Stimulated activated CD4-positive, alpha-beta T cell treated with anti-CD3 and anti-CD28 coated beads, TNF-alpha, amount 100 ng/mL, for 1 hour (primary cell): ENCODE measurements at places on chromosomes 5 and 9.

GRCh38 chr5:123091298-123092222, 2.5 kb downstream of the PRDM6 start:
- no peak for DNase-seq

DNA sequence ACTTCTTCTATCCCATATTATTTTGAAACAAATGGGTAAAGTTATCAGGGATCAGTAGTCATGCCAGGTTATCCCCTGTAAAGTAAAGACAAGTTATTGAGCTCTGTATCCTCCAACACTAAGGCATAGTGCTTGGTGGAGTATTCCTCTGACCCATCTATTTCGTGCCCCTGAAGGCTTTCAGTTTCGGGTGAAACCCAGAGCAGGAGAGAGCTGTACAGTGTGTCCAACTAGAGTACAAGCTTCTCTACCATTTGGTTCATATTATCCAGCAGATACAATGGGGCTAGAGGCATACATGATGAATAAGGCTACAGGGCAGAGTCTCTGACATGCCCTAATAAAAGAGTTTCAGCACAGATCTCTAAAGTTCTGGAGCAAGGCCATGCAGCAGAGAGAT, 3.2 kb upstream of the SLC22A4 start:
- no peak for DNase-seq

- no peak for DNase-seq
Observed at GRCh38 chr5:57601996-57602395, 119.4 kb upstream of the ACTBL2 start.

DNA sequence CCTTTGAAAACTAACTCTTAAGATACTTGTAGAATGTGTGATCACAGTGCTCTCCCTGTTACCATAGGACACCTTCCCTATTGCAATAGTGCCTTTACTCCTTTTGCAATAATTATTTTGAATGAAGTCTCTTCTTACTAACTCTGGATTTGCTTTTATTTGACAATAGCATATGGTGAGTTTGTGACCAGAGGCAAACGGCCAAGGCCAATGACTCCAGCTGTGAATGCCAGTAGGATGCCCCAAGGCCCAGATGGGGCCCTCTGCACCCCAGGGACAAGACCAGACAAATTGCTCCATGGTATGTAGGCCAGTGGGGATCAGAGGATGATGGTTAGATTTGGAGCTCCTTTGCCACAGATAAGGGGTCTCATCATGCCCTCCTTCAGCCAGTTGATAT, 116.9 kb downstream of the NPR3 start:
- no peak for DNase-seq

DNA sequence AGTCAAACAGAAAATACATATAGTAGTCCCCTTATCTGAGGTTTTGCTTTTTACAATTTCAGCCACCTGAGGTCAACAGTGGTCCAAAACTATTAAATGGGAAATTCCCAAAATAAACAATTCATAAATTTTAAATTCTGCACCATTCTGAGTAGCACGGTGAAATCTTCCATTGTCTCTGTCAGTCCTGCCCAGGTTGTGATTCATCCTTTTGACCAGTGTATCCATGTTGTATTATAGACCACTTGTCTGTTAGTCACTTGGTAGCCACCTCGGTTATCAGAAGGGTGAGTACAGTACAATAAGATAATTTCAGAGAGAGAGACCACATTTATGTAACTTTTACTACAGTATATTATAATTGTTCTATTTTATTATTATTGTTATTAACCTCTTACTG, 2.8 kb downstream of the CCDC152 start:
- no peak for DNase-seq

DNA sequence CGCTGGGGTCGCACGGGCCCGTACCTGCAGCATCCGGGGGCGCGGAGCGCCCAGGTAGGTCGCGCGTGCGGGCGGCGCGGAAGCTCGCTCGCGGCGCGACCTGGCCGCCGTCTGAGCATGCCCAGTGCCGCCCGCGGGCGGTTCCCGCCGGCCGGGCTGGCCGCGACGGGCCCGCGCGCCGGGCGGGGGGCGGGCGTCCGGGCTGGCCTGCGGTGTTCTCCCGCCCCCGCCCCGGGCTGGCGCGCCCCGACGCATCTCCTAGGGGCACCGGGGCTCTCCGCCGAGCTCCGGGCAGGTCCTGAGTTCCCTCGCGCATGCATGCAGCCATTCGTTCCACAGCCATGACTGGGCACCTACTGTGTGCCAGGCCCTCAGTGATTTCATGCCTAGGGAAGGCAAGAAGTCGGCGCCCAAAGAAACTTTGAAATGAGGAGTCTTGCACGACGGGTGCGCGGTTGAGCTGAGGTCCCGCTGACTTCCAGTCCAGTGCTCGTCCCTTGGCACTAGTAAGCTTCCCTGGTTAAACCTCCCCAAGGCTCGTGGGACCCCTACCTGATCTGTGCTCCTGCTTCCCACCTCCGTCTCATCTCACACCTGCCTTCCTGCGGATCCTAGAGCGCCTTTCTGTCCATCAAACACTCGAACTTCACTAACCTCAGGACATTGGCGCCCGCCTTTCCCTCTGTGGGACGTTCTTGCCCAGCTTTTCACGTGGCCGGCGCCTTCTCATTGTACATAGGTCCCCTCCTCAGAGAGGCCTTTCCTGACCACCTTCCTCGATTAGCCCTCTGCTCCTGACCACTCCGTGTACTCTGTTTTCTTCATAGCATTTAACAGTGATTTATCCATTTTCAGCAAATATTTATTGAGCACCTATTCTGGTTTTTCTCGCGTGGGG, at the start of gene PTPN3:
PTPN3 (minus strand) TSS at position 113 of the 898 bp plus-strand sequence. CDS start 34,873 bp downstream, outside the sequence.
- DNase-seq: no peak

GRCh38 chr5:665541-665955, 27.6 kb downstream of the TPPP start:
- no peak for DNase-seq

GRCh38 chr9:4665357-4665756, 923 bp downstream of the SPATA6L start:
- no peak for DNase-seq

DNA sequence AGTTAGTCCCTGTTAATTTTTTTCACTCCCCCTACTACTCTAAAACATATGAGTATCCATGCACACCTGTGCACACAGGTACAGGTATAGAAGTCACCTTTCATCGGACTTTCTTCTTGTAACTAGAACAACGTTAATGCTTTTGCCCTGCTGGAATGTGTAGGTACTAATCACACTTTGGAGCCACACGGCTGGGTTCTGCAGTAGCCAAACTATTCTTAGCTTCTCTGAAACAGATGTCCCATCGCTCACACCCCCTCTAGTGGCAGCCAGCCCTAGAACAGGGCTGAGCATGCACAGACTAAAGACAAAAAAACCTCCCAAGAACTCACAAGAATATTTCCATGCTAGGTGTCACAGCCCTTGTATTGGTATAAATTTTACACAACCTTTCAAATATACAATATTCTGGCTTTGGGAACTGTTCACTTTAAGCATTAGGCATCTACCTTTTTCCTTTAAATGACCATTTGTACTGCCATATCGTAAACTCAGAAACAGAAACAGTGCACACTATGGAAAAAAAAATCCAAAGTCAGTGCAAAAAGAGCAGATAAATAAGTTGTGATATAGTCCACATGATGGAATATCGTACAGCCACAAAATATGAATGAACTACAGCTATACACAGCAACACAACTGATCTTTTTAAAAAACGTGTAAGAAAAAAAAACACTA, 64.0 kb downstream of the RETREG1 start:
- no peak for DNase-seq

- DNase-seq: no peak
Observed at GRCh38 chr5:142069606-142070399, 38.8 kb upstream of the NDFIP1 start.

DNA sequence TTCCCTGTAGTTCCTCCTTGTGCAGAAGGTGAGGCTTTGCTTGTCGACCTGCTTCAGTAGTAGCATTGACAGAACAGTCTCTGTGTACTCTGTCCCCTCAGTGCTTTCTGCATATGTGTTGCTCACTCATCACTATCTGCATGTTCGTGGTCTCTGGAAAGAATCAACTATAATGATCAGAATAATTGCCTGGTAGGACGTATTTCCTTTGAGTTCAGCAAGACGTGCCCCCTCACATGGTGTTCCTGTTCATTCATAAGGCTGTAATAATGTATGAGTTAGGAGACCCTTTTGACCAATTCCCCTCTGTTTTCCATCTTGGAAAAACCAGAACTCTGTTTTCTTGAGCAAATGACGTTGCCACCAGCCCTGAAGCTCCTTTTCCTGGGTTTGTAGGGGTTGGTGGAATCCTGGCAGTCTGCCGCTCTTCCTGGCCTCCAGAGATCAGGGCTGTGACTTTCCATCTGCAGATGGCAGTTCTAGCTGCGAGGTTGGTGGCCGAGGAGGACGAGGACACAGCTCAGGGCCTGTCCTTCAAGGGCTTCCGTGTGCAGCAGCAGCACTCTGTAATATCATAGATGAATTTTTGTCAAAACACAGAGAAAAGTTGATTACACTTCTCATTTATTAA, 61.9 kb downstream of the EXOSC2 start:
- DNase-seq: no peak

DNA sequence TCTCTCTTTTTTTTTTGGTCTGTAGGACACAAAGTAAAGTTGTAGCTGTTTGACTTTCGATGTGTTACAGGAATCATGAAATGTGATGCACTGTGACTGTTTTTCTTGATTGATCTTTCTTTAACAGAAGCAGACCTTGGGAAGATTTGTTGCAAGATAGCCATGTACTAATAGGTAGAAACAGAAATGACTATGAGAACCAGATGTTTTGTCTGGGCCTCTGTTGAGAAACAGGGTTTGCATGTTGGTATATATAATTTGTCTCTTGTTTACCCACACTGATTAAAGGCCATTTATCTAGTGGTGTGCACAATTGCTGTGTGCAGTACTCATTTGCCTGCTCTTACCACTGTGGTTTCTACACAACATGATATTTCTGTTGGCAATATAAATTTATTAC, 125.1 kb downstream of the HACD4 start:
- DNase-seq: no peak

DNA sequence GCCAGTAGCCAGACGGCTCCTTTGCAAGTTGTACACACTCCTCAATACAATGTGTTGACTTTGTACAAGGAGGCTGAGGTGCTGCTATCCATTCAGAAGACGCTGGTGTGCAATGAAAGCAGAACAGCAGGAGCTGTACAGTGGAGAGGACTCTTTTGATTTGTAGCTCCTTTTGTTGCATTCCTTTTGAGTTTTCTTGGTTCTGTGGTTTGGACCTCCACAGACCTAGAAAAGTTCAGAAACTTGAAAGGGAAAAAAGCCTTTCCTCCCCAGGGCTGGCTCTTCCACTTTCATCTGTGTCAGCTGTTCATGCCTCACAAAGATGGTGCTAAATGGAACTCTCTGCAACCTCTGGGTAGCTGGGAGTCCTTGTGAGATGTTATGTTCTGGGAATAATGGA, 117.4 kb downstream of the MAT2B start:
- no peak for DNase-seq

GRCh38 chr5:127563136-127563535, 45.7 kb downstream of the PRRC1 start:
- no peak for DNase-seq

- no peak for DNase-seq
Observed at GRCh38 chr9:108543251-108543778, 312.5 kb downstream of the ACTL7B start.

- no peak for DNase-seq
Observed at GRCh38 chr5:86878250-86878649, 260.5 kb downstream of the COX7C start.

DNA sequence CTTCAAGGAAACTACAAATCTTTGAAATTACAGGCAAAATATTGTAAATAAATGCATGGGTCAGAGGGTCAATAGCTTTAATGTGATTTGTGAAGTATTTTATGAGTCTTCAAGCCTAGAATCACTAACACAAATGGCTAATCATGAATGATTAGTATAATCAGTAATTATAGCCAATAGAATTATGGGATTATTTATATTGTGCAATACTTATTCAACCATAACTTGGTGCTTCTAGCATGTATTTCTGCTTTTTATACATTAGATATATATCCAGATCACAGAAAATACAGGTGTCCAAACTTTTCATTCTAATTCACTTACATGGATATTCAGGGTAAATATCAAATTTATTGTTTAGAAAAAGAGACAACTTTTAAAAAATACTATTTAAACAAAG, 12.1 kb downstream of the HCN1 start:
- no peak for DNase-seq

- no peak for DNase-seq
Observed at GRCh38 chr9:121071756-121072421, 2.9 kb upstream of the CNTRL start.

DNA sequence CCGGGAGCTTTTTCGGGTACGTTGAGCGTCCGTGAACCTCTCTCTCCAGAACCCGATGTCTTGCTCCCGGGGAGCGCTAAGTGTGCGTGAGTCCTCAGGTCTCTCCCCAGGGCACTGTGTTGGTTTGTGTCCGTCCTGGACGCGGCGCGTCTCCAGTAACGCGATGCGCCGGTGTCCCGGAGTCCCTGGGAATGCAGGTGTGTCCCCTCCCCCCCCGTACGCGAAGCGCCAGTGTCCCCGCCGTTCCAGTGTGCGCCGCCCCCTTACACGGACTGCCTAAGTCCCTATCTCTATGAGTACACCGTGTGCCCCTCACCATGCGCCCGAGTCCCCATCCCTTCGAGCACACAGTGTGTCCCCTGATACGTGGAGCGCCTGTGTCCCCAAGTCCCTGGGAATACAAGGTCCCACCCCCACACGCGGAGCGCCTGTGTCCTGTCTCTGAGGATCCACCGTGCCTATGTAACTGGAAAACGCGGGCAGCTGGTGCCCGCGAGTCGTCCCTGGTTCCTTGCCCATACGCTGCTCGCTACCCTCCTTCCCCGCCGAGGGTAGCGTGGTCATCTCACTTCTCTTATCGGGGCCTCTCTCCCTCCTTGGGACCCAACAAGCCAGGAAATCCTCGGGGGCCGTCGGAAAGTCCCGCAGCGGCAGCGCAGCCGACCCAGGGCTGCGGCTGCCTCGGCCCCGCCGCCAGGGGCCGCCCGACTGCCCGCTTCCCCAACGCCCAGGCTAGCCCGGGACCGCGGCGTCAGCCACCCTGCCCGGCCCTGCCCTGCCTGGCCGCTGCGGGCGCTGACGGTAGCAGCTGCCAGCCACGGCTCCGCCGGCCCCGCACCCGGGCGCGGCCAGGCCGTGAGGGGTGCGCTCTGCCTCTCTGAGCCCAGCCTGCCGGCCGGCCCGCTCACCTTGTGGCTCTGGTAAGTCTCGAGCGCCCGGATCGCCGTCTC, 709 bp downstream of the ELL2 start:
- peak; percentile 21 for DNase-seq

DNA sequence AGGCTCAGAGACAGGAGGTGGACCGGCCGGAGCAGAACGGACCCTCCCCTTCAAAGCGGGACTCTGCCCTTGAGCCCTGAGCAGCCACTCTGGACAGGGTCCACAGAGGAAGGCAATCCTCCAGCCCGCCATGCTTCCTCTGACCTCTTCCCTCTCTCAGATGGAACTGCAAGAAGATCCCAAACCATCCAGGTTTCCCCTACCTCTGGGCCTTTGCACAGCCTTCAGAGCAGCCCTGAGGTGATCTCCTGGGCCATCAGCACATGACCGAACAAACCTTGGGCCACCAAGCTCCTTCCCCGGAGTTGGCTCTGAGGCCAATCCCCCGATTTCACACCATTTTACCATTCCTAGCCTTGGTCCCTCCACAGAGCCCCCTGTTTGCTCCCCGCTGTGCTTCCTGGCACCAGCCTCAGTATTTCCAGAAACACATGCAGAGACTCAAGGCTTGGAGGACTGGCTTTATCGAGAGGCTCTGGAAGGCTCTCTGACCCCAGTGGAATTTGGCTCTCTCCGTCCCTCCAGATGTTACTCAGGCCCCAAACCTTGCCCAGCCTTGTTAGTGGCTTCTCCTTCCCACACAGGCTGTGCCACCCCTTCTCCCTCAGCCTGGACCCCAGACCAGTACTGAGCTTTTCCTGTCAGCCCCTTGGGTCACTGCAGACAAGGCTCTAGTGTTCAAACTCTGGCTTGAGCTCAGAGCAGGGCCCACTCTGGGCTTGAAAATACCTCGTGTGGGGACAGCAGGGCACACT, 48.6 kb upstream of the KCNMB1 start:
- no peak for DNase-seq
